ENCODE measurements at places on chromosomes 6 and 20. TPM values are rescaled to one million over a fixed set of nuclear protein-coding genes. Genes with fewer than 3 reads are reported as not detected.

HSPA12B gene
- 1.5 TPM for total RNA-seq

MDFI gene
- 6.2 TPM for total RNA-seq

OR2B6 gene
- 0.19 TPM for total RNA-seq

DNMT3B gene
- total RNA-seq = 2.7 TPM

UNC5CL gene
- 2.7 TPM for total RNA-seq

RHAG gene
- 2.8 TPM for total RNA-seq

RNF146 gene
- 23.5 TPM for total RNA-seq

HUS1B gene
- 0.19 TPM for total RNA-seq

FAM83B gene
- 6.6 TPM for total RNA-seq

RNF217 gene
- total RNA-seq = 3.4 TPM

ATF6B gene
- 16.0 TPM for total RNA-seq

VWA7 gene
- total RNA-seq = 0.76 TPM

SLC17A3 gene
- 0.14 TPM for total RNA-seq

HSPA1B gene
- total RNA-seq = 110 TPM

SLC35B2 gene
- 19.1 TPM for total RNA-seq

ARG1 gene
- 2.8 TPM for total RNA-seq

CPXM1 gene
- total RNA-seq = 11.9 TPM

SIRPB1 gene
- total RNA-seq = 0.90 TPM

RNF182 gene
- total RNA-seq = 0.90 TPM

EPPIN gene
- not detected for total RNA-seq

SPTLC3 gene
- 3.4 TPM for total RNA-seq

MOXD1 gene
- total RNA-seq = 1.9 TPM

F13A1 gene
- total RNA-seq = 24.3 TPM

TPD52L1 gene
- total RNA-seq = 6.3 TPM
